NCI-H69 (cell line): ENCODE measurements at places on chromosomes 7 and 10.

GRCh38 chr10:110307805-110308204 lies 3.1 kb upstream of the SMNDC1 start:
- DNase-seq = no peak

DNA sequence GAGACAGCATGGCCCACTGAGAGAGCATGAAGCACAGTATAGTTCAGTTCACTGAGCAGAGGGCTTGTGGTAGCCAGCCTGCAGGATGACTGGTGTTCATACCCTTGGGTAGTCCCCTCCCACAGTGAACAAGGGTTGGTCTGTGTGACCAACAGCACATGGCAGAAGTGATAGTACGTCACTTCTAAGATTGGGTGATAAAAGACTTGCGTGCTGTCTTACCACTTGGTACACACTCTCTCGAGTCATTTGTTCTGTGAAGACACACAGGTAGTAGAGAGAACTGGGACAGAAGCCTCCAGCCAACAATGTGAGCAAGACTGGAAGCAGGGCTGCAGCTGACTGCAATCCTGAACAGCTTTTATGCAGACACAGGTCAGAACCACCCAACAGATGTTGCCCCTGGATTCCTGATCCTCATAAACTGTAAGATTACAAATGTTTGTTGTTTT lies 14.6 kb downstream of the EPC1 start:
- DNase-seq = no peak

DNA sequence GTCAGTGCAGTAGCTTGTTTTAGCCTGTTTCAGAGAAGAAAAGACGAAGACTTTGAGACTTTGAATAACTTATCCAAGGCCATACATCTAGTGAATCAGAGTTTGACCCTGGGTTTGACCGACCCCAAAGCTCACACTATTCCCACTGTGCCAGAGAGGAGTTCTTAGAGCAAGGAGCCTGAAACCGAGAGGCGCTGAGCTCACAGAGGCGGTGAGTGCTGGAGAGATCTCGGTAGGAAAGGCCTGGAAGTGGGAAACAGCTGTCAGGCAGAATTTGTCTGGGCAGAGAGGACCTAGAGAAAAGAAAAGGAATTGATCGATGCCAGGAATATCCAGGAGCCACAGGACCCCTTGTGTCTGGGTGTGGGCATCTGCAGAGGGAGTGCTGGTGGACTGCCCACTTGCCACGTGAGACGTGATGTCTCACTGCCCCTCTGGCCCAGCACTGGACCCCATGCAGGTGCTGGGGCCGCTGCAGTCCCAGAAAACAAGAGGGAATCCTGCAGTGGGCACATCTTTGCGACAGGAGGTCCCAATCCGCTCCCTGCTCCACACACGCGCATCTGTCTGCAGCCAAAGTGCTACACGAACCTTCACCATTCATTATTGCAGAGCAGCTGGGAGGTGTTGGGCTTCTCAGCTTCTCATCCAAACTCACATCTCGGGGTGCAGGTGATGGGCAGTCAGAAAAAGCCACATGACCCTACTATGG lies 6.2 kb downstream of the CALML3 start:
- no peak for DNase-seq

GRCh38 chr7:25261545-25262140 lies 33.4 kb upstream of the NPVF start:
- no peak for DNase-seq

DNA sequence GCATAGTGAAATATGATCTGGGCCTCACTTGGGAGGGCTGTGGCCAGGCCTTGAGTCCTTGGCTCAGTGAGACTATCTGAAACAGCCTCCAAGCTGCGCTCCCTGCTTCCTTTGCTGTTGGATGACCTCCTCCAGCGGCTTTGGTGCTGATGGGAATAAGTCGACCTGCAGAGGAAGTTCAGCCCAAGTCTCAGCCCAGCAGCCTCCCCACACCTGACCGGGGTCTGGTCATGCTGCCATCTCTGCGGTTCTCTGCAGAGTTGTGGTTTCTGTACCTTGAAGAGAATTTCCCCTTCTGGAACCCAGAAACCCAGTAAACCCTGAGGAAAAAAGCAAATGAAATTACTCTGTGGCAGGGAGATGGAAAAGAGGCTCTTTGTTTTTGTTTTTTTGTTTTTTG lies 4.6 kb upstream of the RBAK start:
- no peak for DNase-seq

DNA sequence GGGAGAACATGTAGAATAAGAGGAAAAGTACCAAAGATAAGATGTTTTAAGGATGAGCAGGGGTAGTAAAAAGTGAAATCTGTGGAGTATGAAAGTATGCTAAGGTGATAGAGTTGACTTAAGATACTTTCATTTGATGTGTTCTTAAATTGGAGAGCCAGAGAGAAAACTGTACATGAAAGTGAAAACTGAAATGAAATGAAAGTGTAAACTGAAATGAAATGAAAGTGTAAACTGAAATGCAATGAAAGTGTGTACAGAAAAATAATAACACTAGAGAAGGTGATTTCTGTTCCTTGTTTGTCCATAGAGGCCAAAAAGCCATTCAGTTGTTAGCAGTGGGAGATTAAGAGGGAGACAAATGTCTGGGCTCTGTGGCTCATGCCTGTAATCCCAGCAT lies 17.5 kb downstream of the AHR start:
- no peak for DNase-seq

GRCh38 chr7:82593780-82594179 lies 150.2 kb upstream of the CACNA2D1 start:
- peak; percentile 95 for DNase-seq

DNA sequence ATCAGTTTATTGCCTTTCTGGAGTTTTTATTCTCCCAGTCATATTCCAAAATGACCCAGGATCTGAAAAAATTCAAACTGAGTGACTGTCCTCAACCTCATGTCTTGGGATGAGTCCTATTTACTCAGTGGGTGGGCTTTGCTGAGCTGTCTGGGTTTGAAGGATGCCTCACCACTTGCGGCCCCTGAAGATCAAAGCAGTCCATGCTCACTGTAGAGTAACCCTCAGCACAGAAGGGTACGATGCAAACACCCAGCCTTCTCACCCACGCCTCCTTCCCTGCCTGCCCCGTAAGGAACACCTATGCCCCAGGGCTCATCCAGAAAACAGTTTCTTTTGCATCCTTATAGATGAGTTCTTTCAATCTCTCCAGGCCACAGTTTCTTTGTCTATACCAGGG lies 42.2 kb upstream of the GRB10 start:
- DNase-seq = no peak

- peak; percentile 14 for DNase-seq
Measured at GRCh38 chr10:77925410-77925794, 1.2 kb downstream of the DLG5 start.

- DNase-seq = no peak
Measured at GRCh38 chr10:75261813-75262705, 26.3 kb upstream of the COMTD1 start.
